ENCODE measurements at places on chromosomes 12 and 14. TPM values are rescaled to one million over a fixed set of nuclear protein-coding genes. Genes with fewer than 3 reads are reported as not detected.

DNA sequence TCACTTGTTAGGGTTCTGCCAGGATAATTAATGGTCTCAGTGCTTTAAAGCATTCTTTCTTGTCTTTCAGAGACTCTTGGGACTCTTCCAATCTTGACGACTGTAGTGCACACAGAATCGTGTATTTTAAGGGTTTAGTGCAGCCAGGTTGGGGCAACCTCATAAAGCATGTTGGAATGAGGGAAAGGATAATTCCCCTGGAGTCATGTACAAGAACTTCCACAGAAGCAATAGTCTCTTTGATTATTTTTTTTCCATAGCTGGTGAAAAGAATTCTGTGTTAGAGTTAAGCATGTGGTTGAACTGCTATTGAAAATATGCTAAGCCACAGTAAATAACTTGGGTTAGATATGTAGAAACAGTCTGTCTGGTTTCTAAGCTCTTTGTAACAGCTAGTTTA is 246.8 kb upstream of the DAAM1 start:
- H3K27me3 ChIP-seq: no peaks in the 10 kb centered on the region
- no peak overlapping the region for H3K27ac ChIP-seq
- no peak overlapping the region for H3K4me3 ChIP-seq
- peaks cover 23% of the 10 kb centered on the region for H3K4me1 ChIP-seq

- H3K4me3 ChIP-seq: no peak overlapping the region
- DNase-seq: no peak
- peaks cover 38% of the 10 kb centered on the region for H3K4me1 ChIP-seq
- no peaks in the 10 kb centered on the region for H3K27me3 ChIP-seq
Measured at GRCh38 chr12:124508381-124509079, 58.9 kb downstream of the NCOR2 start.

DNA sequence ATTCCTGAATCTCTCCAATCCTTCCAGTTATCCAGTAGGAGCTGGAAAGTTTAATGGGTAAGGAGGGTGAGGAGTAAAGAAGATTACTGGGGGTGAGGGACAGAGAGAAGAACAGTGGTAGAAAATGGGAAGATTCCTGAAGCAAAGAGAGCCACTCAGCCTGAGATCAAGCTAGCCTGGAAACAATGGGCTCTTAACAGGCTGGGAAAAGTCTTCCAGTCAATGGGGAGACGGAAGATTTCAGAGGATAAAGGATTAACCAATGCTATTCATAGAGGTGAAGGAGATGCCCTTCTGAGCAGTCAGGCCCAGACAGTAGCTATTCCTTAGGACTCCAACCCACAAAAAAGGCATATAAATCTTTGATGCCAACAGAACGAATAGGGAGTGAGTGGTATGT is 14.8 kb downstream of the GDF11 start:
- peaks cover 50% of the 10 kb centered on the region for H3K36me3 ChIP-seq
- H3K4me1 ChIP-seq: no peaks in the 10 kb centered on the region
- no peak overlapping the region for H3K4me3 ChIP-seq
- no peaks in the 10 kb centered on the region for H3K27me3 ChIP-seq
- DNase-seq: no peak

DNA sequence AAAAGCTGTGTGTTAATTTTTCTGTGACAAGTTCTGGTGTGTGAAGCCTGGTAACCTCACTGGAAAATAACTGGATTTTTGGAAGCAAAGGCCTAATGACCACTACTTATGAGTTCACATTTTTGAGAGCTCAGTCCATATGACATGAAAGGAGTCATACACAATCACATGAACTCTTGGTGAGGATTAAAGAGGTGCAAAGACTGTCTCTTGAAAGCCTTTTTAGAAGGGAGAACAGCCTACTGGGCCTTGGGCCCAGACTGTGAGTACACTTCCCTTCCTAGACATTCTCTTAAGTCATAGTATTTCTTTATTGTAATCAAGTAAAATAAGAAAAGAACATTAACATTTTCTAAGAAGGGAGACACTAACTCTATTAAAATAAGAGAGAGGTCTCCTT is 176.1 kb downstream of the BCAT1 start:
- H3K4me3 ChIP-seq: no peak overlapping the region
- no peaks in the 10 kb centered on the region for H3K27me3 ChIP-seq
- DNase-seq: peak; percentile 76

GRCh38 chr12:12336049-12336411 is 14.0 kb downstream of the MANSC1 start:
- H3K4me1 ChIP-seq: peaks cover 16% of the 10 kb centered on the region
- H3K36me3 ChIP-seq: no peaks in the 10 kb centered on the region
- DNase-seq: peak; percentile 25

DNA sequence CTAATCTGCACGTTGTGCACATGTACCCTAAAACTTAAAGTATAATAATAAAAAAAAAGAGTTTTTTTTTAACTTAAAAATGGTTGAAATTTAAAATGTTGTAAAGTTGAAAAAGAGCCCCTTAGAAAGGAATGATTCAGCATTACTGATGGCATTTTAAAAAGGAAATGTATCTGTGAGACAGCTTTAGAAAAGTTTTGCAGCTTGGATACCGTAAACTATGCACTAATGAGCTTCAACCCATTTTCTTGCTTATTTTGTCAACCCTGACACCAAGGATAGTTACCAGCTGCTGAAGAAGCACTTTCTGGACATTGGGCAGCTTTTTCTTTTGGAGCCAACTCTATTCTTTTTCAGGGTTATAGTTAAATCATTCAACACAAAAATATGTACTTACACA is 4.3 kb downstream of the BICD1 start:
- peaks cover 12% of the 10 kb centered on the region for H3K4me1 ChIP-seq
- H3K27me3 ChIP-seq: no peaks in the 10 kb centered on the region
- no peak overlapping the region for H3K27ac ChIP-seq
- H3K4me3 ChIP-seq: no peak overlapping the region
- no peaks in the 10 kb centered on the region for H3K36me3 ChIP-seq

DNA sequence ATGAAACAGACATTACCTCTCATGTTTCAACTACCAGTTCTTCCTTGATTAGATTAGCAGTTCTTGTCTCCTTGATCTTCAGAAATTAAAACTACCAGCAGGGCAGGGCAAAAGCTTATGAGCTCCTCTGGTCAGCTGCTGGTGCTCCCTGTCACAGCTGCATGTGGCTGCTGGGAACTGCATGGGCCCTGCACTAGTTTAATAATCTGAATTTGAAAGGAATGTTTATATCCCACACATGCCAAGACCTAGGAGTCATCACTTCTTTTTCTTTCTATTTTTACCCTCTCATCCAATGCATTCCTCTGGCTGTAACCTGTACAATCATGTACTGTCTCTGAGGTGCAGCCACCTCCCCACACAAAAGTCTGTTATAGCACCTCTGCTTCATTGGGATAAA is 73.9 kb downstream of the ARMH4 start:
- H3K27me3 ChIP-seq: no peaks in the 10 kb centered on the region
- H3K4me1 ChIP-seq: no peaks in the 10 kb centered on the region
- H3K4me3 ChIP-seq: no peak overlapping the region
- no peaks in the 10 kb centered on the region for H3K36me3 ChIP-seq
- no peak overlapping the region for H3K27ac ChIP-seq

- H3K36me3 ChIP-seq: peaks cover 17% of the 10 kb centered on the region
- H3K4me3 ChIP-seq: no peak overlapping the region
- H3K27me3 ChIP-seq: no peaks in the 10 kb centered on the region
Measured at GRCh38 chr14:100084591-100084990, 19.4 kb downstream of the EVL start.

GRCh38 chr14:32559590-32559989 is 230.5 kb downstream of the AKAP6 start:
- H3K27me3 ChIP-seq: no peaks in the 10 kb centered on the region
- no peak overlapping the region for H3K4me3 ChIP-seq
- DNase-seq: no peak

GRCh38 chr14:42277840-42278239 is 671.2 kb downstream of the LRFN5 start:
- DNase-seq: no peak
- no peak overlapping the region for H3K27ac ChIP-seq
- H3K4me3 ChIP-seq: no peak overlapping the region
- no peaks in the 10 kb centered on the region for H3K36me3 ChIP-seq
- H3K27me3 ChIP-seq: no peaks in the 10 kb centered on the region

DNA sequence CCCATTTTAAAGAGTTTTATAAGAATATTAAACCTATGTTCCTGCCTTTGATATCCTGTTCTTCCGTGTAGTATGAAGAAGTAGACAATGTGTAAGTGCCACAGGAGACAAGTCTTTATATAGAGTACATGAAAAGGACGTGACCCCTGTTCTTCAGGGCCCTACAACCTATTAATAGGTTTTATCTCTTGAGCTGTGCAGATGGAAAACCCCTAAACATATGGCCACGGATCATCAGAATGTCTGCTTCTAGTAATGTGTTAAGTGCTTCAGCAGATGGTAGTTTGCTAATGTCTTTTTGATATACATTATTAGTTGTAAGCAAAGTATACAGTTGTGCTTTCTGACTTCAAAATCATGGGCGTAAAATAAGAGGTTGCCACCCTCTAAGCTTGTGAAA is 228.5 kb downstream of the PTPRO start:
- no peak for DNase-seq
- no peaks in the 10 kb centered on the region for H3K4me1 ChIP-seq

GRCh38 chr14:48970943-48971342 is 615.2 kb downstream of the RPS29 start:
- H3K4me3 ChIP-seq: no peak overlapping the region
- no peaks in the 10 kb centered on the region for H3K4me1 ChIP-seq
- no peaks in the 10 kb centered on the region for H3K36me3 ChIP-seq
- no peaks in the 10 kb centered on the region for H3K27me3 ChIP-seq
- no peak overlapping the region for H3K27ac ChIP-seq

STRN3 gene
- 86.8 TPM for total RNA-seq

CLEC9A gene
- total RNA-seq: 0.12 TPM

TAC3 gene
- total RNA-seq: not detected

SERPINA10 gene
- total RNA-seq: not detected

CNOT2 gene
- 46.6 TPM for total RNA-seq

DNAJC22 gene
- total RNA-seq: 1.5 TPM
